ENCODE measurements at places on chromosomes 1 and 21. TPM values are rescaled to one million over a fixed set of nuclear protein-coding genes. Genes with fewer than 3 reads are reported as not detected.

DNA sequence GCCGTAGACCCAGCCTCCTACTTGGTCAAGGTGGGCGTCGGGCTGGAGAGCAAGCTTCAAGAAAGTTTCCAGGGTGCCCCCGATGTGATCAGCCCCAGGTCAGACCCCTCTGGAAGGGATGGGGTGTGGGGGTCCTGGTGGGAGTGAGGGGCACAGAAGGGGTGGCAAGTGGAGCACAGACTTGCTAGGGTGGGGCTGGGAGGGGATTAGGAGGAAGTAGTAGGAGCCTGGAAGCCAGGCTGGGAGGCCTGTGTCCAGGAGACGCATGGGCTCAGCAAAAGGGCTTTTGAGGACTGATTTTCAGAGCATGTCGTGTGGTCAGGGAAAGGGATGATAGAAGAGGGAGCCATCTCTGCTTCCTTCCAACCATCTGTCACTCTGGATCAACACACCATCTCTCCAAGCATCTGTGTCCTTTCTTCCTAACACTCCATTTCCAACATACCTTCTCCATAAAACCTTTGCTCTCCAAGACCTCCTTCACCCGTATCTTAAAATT, 8.5 kb downstream of the TRIM46 start:
- H3K27ac ChIP-seq = no peak overlapping the region
- H3K4me1 ChIP-seq = no peaks in the 10 kb centered on the region
- no peak overlapping the region for H3K4me3 ChIP-seq
- DNase-seq = no peak
- H3K27me3 ChIP-seq = no peaks in the 10 kb centered on the region

Gene KANK4
- total RNA-seq = not detected

Gene KRTAP19-1
- total RNA-seq = not detected

DNA sequence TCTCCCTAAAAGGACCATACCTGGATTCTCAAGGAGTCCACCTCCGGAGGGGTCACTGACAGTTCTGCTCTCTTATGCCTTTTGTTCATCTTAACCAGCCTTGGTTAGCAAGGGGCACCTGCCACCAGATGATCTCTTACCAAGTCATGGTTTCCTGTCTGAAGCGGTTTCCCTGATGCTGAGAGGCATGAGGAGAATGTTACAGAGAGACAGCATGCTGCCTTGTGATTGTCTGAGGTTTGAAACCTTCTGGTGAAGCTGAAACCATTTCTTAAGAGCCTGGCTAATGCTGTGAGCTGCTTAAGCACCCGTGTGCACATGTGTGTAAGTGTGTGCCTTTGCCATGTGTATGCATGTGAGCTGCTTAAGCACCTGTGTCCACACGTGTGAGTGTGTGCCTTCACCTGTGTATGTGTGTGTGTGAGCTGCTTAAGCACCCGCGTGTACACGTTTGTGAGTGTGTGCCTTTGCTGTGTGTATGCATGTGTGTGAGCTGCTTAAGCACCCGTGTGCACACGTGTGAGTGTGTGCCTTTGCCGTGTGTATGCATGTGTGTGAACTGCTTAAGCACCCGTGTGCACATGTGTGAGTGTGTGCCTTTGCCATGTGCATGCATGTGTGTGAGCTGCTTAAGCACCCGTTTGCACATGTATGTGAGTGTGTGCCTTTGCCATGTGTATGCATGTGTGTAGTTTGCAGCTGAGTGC, 136.4 kb upstream of the COL6A1 start:
- H3K36me3 ChIP-seq = no peaks in the 10 kb centered on the region
- H3K27ac ChIP-seq = no peak overlapping the region
- DNase-seq = no peak
- peaks cover 3% of the 10 kb centered on the region for H3K4me1 ChIP-seq

Gene C1orf53
- total RNA-seq = 4.2 TPM

Gene LCE2A
- total RNA-seq = not detected

- peak; percentile 43 for DNase-seq
- no peak overlapping the region for H3K4me3 ChIP-seq
- H3K36me3 ChIP-seq = no peaks in the 10 kb centered on the region
- H3K27me3 ChIP-seq = peaks cover 21% of the 10 kb centered on the region
- peaks cover 2% of the 10 kb centered on the region for H3K4me1 ChIP-seq
These were observed 185.8 kb downstream of the CAMTA1 start for GRCh38 chr1:6971048-6971447.

Gene ITGB2
- total RNA-seq = not detected

Gene TMED5
- 20.1 TPM for total RNA-seq

Data from IMR-90 (cell line).